NCI-H524 treated with DMSO at 0.1 percent for 48 hours (cell line): ENCODE measurements at places on chromosomes 2 and 18.

GRCh38 chr2:231727621-231728020 is 19.3 kb downstream of the PTMA start:
- DNase-seq = no peak

DNA sequence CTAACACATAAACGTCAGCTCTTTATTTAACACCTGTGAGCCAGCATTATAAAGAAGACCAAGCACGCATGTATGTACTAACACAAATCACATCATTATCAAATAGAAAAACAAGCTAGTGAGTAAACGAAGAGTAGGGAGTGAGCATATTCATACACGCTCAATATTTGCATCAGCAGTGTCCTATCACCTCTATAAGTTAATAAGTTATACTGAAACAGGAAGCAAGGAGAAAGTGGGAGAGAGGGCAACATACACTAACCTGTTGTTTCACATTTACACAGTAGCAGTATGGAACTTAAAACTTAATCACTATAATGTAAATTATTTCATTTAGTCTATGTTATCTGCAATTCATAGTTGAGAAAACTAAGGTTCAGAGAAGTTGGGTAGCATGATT is 321.5 kb upstream of the TANK start:
- no peak for DNase-seq

GRCh38 chr2:63834401-63834800 is 7.3 kb upstream of the UGP2 start:
- DNase-seq = no peak

- no peak for DNase-seq
These were observed 815 bp downstream of the CNDP1 start for GRCh38 chr18:74534981-74535649.

DNA sequence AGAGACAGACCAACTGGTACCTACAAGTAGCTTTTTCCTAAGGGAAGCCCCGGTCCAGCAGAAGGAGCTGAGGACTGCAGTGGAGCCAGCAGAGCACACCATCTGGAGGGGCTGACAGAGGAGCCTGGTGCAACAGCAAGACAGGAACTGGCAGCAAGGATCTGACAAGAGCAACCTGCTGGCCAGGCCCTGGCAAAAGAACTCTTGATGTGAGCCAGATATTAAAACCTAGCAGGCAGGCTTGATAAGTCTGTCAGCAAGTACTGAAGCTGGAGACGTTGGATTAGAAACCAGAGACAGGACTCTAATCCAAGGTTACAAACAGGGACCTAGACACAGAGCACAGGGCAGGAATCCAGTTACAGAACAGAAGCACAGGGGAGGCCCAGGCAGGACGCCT is 260.7 kb upstream of the MGAT5 start:
- DNase-seq = peak; percentile 60

DNA sequence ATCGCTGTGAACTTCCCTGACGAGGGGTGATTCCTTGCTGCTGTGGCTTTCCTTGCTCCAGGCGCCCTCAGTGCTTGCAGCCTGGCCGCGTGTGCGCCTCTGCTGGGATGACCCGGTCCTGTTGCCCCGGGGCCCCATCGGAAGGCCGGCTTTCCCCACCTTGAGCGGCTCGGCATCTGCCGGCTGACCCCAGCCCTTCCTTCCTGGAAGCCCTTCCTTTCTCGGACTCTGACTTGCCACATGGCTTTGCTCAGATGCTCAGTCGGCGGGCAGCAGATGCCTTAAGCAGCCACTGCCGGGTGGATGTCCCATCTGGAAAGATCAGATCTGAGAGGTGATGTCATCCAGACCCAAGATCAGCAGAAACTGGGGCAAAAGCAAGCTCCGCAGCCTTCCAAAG is 100.5 kb upstream of the ODC1 start:
- DNase-seq = peak; percentile 35

GRCh38 chr2:33530690-33531548 is 54.5 kb downstream of the RASGRP3 start:
- DNase-seq = no peak

DNA sequence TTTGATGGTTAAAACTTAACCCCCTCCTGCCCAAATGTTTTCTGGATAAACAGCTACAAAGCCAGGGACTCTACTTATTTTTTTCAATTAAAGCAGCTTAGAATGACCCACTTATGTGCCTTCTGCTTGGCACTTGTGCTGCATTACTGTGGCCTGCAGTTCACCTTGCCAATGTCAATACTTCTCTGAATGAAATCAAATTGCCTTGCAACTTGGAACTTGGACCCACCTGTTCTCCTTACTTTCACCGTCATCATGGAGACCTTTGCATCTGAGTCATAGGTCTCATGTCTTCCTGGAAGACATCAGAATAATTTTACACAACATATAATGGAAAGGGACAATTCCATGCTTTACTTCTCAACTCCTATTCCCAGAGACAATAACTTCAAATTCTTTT is 92.1 kb upstream of the FHL2 start:
- no peak for DNase-seq

- no peak for DNase-seq
These were observed 35.0 kb downstream of the CERS6 start for GRCh38 chr2:168490946-168491605.

GRCh38 chr18:9914334-9914583 is 443 bp downstream of the VAPA start:
- no peak for DNase-seq

- no peak for DNase-seq
These were observed 129.7 kb downstream of the PHLPP1 start for GRCh38 chr18:62844850-62845643.

GRCh38 chr2:227615906-227616305 is 1.3 kb upstream of the SCYGR3 start:
- DNase-seq = no peak

DNA sequence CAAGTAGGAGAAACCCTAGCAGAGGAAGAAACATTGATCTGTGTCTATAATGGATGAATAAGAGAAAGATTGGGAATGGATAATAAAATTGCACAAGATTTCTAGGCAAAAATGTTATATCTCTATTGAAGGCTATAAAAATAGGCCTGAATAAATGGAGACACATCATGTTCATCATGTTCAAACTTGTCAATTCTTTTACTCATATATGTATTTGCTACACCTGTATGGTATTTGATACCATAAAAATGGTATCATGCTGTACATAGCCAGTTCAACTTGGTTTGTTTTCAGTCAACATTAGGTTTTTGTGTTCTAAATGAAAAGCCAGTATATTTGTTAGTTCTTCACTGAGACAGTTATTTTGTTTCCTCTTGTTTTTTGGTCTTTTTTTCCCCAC is 132.2 kb upstream of the RNF152 start:
- no peak for DNase-seq

DNA sequence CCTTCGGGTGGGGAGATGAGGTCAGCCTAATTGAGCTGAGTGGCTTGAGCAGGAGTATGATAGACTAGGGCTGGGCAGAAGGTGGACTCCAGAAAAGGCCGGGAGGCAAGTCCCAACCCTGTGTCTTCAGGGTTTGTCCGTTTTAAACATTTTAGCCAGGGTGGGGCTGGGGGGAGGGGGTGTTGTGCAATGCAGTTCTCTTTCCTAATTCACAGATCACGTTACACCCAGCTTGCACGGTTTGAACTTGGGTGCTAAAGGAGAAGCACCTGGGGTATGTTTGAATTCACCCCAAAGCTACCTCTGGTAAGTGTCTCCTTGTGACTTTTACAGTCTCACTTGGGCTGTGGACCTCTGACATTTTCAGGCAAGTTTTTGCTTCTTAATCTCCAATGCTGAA is 233.3 kb downstream of the AGAP1 start:
- no peak for DNase-seq

DNA sequence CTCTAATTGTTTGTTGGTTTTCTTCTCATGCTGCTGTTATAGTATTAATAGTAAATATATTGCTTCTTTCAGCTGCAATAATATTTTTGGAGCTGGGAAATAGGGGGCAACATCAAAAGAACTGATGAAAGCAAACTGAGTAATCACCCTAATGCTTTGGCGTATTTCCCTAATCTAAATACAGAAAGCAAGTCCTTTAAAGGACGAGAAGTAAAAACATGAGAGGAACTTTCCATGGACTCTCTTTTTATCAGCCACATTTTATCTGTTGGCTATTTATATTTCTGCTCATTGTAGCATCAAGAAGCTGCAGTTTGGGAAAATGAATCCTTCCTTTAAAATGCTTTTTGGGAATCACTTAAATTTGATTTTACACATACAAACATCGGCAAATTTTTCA is 139.9 kb upstream of the SLC8A1 start:
- DNase-seq = no peak

GRCh38 chr18:55634545-55634944 is 46.6 kb upstream of the TCF4 start:
- no peak for DNase-seq

GRCh38 chr2:162379719-162380580 is 36.0 kb downstream of the GCA start:
- DNase-seq = no peak

GRCh38 chr18:22482948-22483347 is 65.2 kb upstream of the CTAGE1 start:
- no peak for DNase-seq

DNA sequence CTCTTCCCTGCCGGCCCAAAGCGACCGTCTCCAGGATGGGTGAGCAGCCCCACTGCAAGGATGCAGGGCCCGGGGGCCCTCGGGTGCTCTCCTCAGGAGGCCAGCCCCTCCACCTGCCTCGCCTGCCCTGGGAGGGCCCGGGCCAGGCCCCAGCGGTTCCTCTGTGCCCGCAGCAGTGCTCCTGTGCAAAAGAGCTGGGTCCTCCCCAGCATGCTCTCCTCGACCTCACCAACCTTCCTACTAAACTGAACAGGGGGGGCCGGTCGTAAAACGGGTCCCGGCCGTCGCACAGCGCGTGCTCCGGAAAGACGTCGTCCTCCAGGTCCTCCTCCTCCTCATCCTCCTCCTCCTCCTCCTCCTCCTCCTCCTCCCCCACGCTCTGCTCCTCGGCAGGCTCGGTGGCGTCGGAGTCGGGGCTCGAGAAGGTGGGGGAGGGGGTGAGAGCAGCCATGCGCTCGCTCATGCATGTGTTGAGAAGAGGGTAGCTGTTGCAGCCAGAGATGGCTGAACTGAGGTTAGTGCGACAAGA is 62.9 kb downstream of the KIF1A start:
- no peak for DNase-seq

DNA sequence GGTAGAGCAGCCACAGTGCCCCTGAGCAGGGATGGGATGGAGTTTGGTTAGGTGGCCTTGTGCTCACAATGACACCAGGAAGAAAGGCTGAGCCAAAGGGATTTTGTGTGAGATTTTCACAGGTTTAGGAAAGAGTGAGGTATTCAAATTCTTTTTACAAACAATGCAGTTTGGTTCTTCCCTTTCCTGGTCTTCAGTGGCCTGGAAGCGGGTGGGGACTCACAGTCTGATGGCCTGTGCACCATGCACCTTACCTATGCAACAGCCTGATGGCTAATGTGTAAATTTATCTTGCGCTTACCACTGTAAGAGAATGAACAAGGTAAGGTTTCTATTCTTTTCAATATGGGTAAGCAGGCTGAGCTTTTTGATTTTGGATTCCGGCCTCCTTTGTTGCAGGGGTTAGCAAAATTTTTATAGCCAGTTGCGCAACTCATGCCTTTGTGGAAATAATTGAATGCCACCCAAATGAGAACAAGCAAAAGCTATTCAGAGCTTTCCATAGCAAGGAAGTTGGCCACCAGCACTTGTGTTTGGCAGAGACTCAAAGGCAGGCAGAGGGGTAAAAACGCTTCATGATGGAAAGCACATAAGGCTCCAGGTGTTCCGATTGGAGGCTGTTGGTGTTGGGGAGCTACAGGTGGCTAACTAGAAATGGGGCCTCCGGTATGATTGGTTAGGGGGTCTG is 23.8 kb upstream of the IL1R2 start:
- DNase-seq = no peak

GRCh38 chr2:48461721-48462120 is 68.2 kb upstream of the STON1 start:
- DNase-seq = no peak

DNA sequence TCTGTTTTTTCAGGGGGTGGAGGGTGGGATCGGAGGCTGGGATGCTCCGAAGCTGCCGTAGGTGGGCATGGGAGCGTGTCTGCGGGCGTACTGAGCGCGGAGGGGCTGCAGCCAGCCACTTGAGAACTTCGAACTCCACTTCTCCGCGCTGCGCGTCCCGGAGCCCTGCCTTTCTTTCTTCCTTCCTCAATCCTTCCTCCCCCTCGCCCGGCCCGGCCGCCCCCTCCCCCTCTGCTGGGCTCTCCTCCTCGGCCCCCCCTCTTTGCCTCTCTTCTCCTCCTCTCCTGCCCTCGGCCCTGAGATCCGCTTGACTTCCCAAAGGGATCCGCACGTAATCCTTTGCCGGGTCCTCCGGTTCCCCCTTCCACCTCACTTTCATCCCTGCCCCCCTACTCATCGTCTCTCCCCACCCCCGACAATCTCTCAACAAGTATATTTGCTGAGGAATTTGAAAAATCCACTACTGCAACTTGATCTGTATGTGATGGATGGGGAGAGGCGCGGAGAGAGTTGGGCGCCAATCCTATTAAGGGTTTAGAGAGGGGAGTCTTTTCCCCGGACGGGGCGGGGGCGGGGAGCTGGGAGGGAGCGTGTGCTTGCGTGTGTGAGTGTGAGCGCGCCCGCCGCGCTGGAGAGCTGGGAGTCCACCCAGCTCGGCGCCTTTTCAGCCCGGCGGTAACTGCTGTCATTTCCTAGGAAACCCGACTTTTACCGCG is 1.1 kb downstream of the GLI2 start:
- no peak for DNase-seq

GRCh38 chr18:36297417-36298125 is at the start of gene FHOD3:
Gene FHOD3, plus strand, starts transcription at chr18:36297713. Its CDS starts 123 bp downstream, at chr18:36297836.
- DNase-seq = no peak

DNA sequence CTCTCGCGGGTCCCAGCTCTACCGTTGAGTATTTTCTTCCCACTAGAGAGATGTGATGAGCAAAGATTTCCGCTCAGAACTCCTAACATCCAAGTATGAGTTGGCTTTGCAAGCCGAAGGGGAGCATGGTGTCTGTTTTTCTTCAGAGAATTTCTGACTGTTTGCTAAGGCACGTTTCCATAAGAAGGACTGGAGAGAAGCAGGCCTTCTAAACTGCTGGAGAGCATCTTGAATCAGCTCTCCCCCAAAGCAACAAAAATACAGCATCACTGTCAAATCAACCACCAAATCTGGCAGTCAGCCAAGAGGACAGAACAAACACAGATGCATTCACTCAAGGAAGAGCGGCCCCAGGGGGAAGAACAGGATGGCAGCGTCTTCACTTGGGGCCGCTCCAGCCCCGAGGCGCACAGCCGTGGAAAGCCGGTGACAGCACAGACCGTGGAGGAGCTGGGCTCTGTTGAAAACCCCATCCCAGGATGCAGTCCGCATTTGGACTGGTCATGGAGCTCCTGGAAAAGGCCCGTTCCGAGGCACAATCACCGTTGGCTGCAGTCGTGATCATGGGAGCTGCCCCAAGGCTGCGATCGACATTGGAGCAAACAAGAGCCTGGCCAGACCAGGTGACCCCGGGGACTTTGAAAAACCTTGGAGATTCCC is 101.4 kb downstream of the NFATC1 start:
- no peak for DNase-seq

DNA sequence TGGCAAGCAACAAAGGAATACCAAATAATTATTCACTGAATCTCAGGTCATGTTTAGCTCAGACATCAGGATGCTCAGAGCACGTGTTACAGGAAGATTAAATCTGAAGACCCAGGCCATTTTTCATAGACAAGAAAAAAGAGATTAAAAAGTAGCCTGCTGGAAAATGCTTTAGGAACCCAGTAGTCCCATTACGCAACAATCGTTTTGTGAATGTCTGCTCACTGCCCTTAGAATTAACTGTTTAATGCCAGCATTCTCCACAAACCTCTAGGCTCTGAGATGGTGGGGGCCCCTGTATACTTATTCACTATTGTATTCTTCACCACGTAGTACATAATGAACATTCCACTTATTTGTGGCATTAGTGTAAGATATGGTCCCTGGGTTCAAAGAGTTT is 154.6 kb upstream of the NYAP2 start:
- no peak for DNase-seq
